ENCODE measurements at places on chromosomes 11 and 22.

GRCh38 chr11:75743711-75744563, 24.6 kb upstream of the DGAT2 start:
- DNase-seq = no peak

GRCh38 chr22:40634119-40634903, 2.2 kb downstream of the MRTFA start:
- no peak for DNase-seq

DNA sequence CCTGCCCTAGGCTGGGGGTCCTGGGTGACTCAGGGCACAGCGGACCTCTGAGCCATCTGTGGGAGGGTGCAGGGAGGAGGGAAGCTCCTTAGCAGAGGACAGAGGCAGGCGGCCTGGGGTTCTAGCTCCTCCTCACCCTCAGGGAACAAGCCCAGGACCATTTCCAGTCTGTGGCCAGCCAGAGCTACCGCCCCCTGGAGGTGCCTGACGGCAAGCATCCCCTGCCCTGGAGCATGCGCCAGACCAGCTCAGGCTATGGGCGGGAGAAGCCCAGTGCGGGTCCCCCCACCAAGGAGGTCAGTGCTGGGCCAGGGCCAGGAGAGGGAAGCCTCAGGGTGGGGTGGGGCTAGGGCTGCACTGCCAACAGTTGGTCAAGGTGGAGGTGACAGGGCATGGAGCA, 26.0 kb upstream of the LRRC10B start:
- no peak for DNase-seq

GRCh38 chr11:128704517-128704916, 10.6 kb downstream of the FLI1 start:
- no peak for DNase-seq

DNA sequence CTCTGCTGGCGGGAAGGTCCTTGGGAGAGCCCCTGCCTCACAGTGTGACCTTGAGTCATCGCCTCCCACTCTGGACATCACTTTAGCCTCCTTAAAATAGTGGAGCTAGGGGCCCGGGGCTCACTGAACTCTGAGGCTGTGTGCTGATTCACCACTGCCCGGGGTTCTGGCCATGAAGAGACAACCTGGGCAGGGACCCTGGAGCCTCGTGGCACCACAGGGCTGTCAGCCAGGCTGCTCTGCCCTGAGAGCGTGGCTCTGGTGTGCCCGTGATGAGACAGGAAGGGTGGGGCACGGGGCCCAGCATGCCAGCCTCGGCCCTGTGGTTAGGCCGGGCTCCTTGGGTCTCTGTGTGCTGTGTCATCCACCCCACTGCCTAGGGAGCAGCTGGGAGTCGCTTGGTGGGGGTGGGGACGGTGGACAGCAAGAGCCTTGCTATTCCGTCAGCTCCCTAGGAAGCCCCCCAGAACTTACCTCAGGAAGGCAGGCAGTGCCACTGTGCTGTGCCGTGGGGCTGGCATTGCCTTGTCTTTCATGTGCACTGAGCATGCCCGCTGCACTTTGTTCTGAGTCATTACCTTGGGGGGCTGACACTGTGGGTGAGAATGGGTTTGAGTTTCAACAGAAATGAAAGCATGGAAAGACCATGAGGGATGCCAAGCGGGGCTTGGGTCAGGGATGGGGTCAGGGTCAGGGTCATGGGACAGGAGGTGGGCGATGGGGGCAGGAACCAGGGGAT, 31.7 kb downstream of the TPCN2 start:
- no peak for DNase-seq

- no peak for DNase-seq
Measured at GRCh38 chr22:20523086-20523983, 15.9 kb downstream of the MED15 start.
